Activated CD8-positive, alpha-beta memory T cell treated with anti-CD3 and anti-CD28 coated beads for 1 hour (primary cell): ENCODE measurements at places on chromosomes 3 and 15.

DNA sequence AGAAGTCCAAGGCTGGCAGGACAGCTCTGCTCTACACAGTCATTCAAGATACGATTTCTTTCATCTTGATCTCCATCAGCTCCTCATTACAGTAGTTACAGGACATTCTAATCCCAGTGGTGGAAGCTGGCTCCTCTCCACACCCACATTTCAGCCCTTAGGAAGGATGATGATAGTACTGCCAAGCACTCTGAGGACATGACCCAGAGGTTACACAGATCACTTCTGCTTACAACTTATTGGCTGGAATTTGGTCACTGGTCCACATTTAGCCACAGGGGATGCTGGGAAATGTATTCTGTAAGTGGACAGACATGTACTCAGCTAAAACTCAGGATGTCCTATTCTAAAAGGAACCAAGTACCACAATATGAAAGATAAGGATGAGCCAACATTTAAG lies 77.1 kb downstream of the IQCH start:
- DNase-seq = no peak

DNA sequence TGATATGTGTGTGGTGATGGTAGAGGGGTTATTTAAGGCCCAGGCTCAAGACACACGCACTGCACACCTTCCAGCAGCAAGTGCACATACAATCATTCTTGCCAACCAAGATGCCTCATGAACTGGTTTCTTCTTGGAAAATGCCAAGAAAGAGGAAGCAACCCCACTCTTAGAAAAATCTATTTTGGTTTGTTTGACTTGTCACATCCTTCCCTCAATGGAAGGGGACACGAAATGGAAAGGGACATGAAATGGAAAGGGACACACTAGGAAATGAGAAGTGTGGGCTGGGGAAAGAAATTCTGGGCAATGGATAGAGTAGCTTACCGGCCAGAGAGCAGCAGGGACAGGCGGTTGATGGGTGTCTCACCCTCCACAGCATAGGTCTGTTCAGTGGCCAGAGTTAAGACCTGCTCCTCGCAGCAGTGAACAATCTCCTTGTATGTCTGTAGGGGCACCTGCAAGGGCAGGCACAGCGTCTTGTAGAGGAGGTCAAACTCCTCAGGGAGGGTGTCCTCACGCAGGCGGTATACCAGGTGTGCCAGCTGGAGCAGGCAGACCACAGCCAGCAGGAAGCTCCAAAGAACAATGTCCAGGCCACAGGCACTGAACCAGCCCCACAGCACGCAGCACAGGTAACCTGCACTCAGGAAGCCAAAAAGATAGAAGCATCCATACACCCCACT lies 640 bp downstream of the POPDC2 start:
- no peak for DNase-seq

DNA sequence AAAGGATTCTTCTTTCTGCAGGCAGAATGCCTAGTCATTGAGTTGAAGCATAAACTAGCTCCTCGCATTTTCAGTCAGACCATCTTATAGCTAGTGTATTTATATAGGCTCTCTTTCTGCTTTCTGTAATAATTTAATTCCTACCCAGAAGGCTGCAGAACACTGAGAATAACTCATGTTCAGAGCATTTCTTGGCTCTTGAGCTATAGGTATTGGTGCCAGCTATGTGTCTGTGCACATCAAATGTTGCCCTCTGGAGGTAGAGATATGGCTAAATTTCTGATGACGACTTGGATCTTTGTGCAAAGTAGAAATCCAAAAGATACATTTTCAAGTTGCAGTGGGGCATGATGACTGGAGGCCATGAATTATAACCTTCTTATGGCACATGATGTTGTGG lies 336.2 kb upstream of the TPM1 start:
- DNase-seq = no peak

DNA sequence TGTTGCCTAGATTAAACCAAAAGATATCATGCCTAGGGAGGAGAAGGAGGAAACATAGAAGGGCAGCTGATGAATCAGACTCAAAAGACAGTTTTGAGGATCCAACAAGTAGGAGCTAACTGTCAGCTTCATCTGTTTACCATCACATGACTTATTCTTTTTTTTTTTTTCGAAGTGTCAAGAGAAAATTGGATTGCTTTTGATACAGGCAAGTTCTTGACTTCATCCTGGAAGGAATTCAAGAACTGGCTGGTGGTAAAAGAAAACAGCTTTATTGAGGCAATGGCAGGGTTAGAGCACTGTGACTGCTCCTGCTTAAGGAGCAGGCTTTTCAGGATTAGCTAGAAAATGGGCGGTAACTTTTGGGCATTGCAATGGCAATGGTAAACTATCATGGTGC lies 227.5 kb upstream of the KCNMB2 start:
- no peak for DNase-seq

DNA sequence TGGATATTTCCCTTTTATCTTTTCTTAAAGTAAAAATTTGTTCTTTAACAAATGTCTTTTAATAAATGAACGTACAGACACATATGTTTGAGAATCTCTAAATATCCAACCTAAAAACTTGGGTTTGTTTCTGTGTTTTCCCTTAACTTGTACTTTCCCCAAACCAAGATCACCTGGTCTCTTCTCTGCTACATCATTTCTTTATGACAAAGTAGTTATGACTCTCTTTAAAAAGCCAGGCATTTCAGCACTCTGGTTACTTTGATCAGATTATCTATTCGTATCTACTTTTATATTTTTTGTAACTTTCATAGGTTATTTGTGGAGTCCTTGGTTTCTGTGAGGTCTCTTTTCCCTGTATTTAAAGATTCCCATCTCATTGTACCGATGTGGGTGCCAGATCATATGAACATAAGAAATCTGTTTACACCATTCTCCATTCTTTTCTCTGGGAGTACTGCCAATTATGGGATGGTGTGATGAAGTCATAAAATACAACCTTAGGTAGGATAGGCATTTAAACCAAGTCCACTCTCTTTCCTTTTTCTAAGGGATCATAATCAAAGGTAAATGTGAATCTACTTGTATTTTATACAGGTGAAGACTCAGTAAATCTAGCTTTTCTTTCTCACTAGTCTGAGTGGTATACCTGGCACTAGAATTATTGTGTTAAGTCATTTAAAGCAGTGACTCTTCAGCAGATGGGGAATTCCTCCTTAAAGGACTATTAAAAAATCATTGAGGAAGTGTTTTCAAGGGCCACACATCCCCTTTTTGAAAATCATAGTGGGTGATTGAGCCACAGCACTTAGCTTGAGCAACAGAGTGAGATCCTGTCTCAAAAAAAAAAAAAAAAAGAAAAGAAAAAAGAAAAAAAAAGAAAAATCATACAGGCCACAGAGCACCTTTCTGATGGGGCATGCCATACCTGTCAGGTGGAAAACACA lies 12.4 kb upstream of the NFKBIZ start:
- no peak for DNase-seq

DNA sequence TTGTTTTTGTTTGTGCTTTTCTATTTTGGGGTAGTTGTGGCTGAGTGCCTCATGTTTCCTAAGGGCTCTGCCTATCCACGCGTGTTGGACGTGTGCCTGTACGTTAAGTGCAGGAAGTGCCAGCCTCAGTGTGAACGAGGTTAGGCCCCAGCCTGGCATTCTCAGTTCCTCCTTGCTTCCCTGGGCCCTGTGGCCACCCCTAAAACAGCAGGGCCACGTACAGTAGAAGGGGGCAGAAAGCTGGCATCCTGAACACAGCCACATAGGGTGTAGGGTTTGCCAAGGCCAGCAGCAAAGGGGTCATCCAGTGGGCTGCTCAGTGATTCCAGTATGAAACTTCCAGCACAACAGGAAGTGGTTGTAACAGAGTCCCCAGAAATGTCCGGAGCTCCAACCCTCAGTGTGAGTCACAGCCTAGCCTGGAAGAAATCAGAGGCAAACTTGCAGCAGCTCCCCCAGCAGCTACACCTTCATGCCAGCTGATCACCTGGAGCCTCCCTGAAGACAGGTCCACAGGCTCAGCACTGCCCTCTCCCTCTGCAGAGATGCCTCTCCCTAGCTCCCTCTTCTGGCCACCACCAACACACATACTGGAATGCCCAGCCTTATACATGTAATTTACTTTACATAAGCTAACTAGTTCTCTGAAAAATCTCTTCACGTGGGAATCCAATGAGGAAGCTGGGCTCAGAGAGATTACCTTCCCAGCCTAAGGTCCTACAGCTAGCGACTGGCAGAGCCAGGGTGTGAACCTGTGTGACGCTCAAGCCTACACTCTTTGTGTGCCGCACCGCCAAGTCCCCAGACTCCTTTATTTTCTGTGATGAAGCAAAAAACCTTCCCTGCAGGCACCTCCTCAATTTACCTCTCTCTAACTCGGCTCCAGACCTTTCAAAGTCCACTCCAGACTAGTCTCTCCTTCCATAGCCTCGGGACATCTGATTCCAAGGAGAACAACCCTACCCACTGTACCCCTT lies 26.6 kb downstream of the ILDR1 start:
- DNase-seq = no peak

DNA sequence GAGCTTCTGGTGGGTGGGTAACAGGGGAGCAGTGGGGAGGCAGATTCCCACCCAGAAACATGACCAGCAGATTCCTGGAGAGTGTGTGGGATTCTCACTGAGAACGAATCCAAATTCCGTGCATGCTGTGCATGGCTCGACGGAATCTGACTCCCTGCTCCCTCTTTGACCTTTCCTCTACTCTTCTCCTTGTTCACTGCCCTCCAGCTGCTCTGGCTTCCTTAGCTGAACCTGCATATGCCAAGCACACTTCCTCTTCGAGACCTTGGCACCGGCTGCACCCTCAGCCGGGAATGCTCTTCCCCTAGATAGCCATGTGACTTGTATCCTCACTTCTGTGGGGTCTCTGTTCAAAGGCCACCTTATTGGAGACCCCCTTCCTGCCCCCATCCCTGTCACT lies 6.3 kb downstream of the INSYN1 start:
- no peak for DNase-seq

GRCh38 chr3:49700453-49701128 lies 11.2 kb downstream of the RNF123 start:
- no peak for DNase-seq

DNA sequence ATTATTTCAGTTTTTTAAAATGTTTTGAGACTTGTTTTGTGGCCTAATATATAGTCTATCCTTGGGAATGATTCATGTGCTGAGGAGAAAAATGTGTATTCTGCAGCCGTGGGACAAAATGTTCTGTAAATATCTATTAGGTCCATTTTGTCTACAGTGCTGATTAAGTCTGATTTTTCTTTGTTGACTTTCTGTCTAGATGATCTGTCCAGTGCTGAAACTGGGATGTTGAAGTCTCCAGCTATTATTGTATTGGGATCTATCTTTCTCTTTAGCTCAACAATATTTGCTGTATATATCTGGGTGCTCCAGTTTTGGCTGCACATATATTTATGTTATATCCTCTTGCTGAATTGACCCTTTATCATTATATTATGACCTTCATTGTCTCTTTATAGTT lies 85.2 kb downstream of the UBE2E2 start:
- DNase-seq = no peak

- no peak for DNase-seq
Measured at GRCh38 chr15:63347074-63347857, 34.4 kb downstream of the CA12 start.

GRCh38 chr3:183027276-183027675 lies 46.9 kb upstream of the DCUN1D1 start:
- no peak for DNase-seq

DNA sequence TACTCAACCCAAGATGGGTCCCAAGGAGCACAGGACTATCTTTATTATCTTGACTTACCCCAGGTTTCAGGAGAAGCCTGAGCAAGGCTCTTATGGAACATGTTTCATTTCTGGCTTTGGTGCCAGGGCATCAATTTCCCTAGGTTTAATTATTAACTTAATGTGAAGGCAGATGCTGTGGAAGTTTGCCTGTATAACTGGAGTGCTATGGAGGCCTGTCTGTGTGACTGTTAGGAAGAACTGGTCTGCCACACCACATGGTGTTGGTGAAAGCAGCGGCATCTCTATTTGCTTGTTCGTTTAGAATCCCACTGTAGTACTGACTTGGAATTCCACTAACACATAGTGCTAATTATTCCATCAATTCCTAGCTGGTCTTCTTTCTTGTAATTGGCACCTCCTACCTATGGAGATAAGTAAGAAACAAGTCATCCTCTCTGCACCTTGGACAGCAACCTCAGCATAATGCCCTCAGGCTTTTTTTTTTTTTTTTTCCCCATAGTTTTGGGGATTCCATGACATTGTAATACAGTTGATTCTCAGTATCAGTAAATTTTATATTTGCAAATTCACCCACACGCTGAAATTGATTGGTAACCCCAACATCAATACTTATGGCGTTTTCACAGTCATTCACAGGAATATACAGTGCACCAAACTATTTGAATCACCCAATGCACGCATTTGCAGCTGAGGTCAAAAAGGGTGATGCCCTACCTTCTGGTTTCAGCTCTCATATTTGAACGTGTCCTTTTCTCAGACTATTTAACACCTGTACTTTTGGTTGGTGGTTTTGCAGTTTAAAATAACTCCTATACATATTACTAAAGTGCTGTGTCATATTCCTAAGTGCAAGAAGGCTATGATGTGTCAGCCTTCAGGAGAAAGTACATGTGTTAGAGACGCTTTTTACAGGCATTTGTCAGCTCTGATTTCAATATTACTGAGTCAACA lies 772.8 kb upstream of the LMCD1 start:
- no peak for DNase-seq
